ENCODE measurements at places on chromosomes 4 and X.

GRCh38 chrX:41350150-41350975, 16.4 kb downstream of the DDX3X start:
- no peak overlapping the region for H3K27ac ChIP-seq
- H3K4me3 ChIP-seq = no peak overlapping the region
- H3K36me3 ChIP-seq = peaks cover 28% of the 10 kb centered on the region
- peaks cover 3% of the 10 kb centered on the region for H3K4me1 ChIP-seq
- H3K27me3 ChIP-seq = no peaks in the 10 kb centered on the region
- no peak for DNase-seq

GRCh38 chr4:41158756-41159155, 55.6 kb downstream of the APBB2 start:
- DNase-seq = peak; percentile 72
- no peak overlapping the region for H3K27ac ChIP-seq
- H3K4me1 ChIP-seq = peaks cover 18% of the 10 kb centered on the region
- H3K36me3 ChIP-seq = no peaks in the 10 kb centered on the region
- H3K4me3 ChIP-seq = no peak overlapping the region

- H3K36me3 ChIP-seq = no peaks in the 10 kb centered on the region
- DNase-seq = no peak
- peak overlapping the region; percentile 37 for H3K27ac ChIP-seq
- H3K4me3 ChIP-seq = peak overlapping the region; percentile 42
- H3K27me3 ChIP-seq = no peaks in the 10 kb centered on the region
Observed at GRCh38 chr4:186651624-186652023, 72.0 kb downstream of the FAT1 start.

- no peaks in the 10 kb centered on the region for H3K27me3 ChIP-seq
- H3K27ac ChIP-seq = no peak overlapping the region
- no peak overlapping the region for H3K4me3 ChIP-seq
- no peak for DNase-seq
- peaks cover 23% of the 10 kb centered on the region for H3K36me3 ChIP-seq
- H3K4me1 ChIP-seq = no peaks in the 10 kb centered on the region
Observed at GRCh38 chr4:1910643-1911042, 39.5 kb downstream of the NSD2 start.

GRCh38 chr4:78439328-78439727, 112.2 kb upstream of the ANXA3 start:
- H3K36me3 ChIP-seq = no peaks in the 10 kb centered on the region
- H3K27me3 ChIP-seq = no peaks in the 10 kb centered on the region
- no peaks in the 10 kb centered on the region for H3K4me1 ChIP-seq
- no peak overlapping the region for H3K27ac ChIP-seq
- no peak for DNase-seq
- no peak overlapping the region for H3K4me3 ChIP-seq

All from esophagus muscularis mucosa (tissue), 4 donors.